ENCODE measurements at places on chromosomes 16 and 17.

DNA sequence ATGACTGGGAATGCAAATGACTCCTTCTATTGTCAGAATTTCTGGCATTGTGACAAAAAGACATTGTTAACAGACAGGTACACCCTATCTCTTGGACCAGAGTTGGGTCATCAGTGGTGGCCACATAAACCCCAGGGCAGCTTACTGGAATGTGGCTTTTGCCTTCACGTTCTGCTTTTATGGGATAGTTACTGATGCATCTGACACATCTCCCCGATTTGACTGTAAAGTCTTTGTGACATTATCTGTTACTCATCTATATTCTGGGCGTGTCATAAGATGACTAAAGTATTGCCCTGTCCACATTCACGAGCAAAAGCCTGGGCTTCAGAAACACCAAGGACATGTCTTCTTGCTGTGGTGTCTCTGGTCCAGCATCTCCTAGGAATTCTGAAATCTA, 18.7 kb upstream of the AQP8 start:
- no peak for DNase-seq

GRCh38 chr17:72829883-72830282, 262.6 kb downstream of the SLC39A11 start:
- no peak for DNase-seq

DNA sequence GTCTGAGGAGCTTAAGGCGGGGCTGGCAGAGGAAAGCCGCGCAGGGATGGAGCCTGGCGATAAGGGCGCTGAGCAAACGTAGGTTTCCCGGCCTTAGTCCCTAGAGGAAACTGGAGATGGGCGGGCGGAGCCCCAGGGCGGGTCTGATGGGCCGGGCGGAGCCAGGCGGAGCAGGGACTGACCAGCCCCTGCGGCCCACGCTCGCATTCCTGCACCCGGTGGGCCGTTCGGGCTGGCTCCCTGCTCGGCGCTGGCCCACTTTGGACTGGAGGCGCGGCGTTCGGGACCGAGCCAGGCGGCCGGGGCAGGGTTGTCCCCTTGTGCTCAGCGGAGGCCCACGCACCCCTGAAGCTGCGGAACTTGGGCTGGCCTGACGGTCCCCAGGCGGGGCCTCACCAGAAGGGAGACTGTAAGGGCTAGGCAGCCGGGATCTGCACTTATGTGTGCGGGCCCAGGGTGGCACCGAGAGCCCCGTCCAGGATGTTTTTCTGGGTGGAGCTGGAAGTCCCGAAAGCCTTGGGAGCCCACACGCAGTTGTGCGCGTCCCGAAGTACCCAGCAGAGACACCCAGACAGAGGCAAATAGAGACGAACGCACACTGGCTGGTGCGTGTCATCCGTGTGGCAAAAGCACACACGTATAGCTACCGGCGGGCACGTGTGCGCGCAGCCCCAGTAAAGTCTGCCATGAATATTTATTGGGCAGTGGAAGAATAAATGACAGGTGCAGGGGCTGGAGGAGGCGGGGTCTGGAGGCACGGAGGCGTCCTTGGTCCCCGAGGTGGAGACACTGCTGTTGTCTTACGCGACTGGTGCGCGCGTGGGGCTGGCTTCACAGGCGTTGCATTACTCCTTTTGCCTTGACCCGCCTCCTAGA, 1.4 kb downstream of the PYDC1 start:
- no peak for DNase-seq

- DNase-seq = no peak
These were observed 130.5 kb downstream of the NPIPB5 start for GRCh38 chr16:22641131-22641628.

GRCh38 chr16:27759967-27760788, 210.2 kb downstream of the KATNIP start:
- DNase-seq = no peak

- DNase-seq = no peak
These were observed 65.6 kb upstream of the HS3ST4 start for GRCh38 chr16:25626172-25626571.

GRCh38 chr17:34556931-34557330, 22.5 kb upstream of the TMEM132E start:
- no peak for DNase-seq

DNA sequence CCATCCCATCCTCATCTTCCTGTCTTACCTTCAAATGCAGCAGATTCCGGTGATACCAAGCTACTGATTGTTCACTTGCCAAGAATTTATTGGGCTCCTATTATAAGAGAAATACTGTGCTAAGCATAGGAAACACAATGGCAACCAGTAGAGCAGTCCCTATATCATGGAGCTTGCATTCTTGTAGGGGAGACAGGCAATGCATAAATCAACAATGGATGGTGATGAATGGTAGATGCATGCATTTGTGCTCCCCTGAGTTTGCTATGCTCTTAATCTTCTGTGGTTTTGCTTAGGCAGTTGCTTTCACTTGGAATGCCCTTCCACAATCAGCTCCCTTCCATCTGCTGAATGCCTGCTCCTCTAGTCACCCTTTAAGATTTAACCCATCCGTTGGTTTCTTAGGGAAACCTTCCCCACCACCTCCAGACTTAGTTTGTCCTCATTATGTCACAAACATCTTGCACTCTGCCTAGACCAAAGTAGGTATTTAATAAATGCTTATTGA, 200.2 kb upstream of the TOX3 start:
- DNase-seq = no peak

DNA sequence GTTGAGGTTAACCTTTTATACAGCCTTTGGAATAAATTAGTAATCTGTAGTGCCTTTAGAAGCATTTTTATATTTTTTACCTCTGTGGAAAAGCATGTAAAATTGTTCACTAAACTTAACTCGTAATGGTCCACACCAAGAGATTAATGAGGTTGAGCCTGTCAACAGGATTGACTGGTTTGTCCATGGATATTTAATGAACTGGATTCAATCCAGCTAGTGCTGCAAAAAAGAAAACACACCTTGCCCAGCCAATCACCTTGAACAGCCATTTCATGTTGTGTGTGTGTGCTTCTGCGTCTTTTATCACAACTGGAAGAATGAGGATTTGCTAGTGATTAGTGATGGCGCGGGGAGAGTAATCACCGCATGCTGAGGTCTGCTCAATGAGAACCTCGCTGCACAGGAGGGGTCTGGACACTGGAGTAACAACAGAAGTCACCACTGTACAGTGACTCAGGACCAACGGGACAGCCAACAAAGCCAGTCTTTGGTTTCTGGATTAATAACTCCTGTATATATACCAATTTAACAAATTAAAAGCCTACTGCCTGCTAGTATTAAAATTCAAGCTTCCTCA, 33.7 kb downstream of the LITAFD start:
- no peak for DNase-seq

GRCh38 chr17:4854111-4854681, 21.1 kb downstream of the MINK1 start:
- DNase-seq = peak; percentile 33

Data from cerebellar nuclear complex (tissue), 1 donor.